ENCODE measurements at places on chromosomes 6 and 20. TPM values are rescaled to one million over a fixed set of nuclear protein-coding genes. Genes with fewer than 3 reads are reported as not detected.

FOXA2 gene
- not detected for total RNA-seq

GPX5 gene
- not detected for total RNA-seq

MROH8 gene
- total RNA-seq: 1.5 TPM

ECT2L gene
- not detected for total RNA-seq

HSPA1L gene
- 0.12 TPM for total RNA-seq

SYNCRIP gene
- 41.2 TPM for total RNA-seq

Measured in pericardium fibroblast (primary cell).